Kidney epithelial cell (primary cell): ENCODE measurements at places on chromosomes 5 and 9. TPM values are rescaled to one million over a fixed set of nuclear protein-coding genes. Genes with fewer than 3 reads are reported as not detected.

Gene EQTN
- not detected in 2 replicates for total RNA-seq

Gene CDH10
- 0.38 and 0.55 TPM in 2 replicates for total RNA-seq

DNA sequence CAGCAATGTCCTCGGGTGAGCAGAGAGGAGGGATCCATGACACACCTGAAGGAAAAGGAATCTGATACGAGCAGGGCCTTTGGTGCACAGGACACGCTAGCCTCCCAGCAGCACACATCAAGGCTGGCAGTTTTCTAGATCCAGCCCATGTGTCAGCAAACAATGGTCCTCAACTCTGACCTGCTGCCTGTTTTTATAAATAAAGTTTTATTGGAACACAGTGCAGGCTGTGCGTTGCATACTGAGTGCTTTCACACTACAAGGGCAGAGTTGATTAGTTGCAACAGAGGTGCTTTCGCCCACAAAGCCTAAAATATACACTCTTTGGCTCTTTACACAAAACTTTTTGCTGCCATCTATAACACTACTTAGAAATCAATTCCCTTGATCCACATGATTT lies 147.1 kb downstream of the MYO10 start:
- no peak for DNase-seq

DNA sequence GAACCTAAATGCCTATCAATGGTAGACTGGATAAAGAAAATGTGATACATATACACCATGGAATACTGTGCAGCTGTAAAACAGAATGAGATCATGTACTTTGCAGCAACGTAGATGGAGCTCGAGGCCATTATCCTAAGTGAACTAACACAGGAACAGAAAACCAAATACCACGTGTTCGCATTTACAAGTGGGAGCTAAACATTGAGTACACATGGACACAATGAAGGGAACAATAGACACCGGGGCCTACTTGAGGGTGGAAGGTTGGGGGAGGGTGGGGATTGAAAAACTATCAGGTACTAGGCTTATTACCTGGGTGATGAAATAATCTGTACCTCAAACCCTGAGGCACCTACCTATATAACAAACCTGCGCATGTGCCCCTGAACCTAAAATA lies 22.4 kb upstream of the DEPDC1B start:
- DNase-seq = no peak

GRCh38 chr5:150303660-150304386 lies 1.1 kb upstream of the ARSI start:
- no peak for DNase-seq

DNA sequence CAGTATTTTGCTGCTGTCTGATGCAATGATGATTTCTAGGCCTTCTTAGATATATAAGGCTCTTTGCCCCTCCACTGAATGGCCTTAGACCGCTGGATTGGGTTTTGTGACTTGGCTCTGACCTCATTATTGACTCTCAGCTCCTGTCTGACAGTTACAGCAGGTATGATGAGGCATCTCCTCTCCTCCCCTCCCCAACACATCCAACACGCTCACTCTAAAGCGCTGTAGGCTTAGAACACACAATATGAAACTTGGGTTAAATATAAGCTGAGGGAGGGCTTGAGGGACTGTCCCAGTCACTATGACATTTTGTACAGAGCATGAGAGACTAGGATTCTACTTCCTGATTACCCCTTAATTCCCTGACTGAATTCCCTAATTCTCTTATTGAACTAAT lies 18.8 kb upstream of the CER1 start:
- no peak for DNase-seq

DNA sequence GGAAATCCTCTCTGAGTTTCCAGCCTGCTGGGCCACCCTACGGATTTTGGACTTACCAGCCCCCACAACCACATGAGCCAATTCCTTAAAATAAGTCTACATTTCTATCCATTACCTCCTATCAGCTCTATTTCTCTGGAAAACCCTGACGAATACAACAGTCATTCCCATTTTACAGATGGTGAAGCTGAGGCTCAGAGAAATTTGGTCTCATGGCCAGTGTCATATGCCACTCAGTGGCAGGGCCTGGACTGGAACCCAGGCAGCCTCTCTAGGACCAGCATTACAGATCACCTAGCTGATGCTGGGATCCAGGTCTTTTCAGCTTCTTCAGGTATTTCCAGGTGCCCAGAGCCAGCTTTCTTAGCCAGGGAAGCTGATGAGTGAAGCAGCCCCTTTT lies 45.0 kb upstream of the SH3PXD2B start:
- DNase-seq = no peak

DNA sequence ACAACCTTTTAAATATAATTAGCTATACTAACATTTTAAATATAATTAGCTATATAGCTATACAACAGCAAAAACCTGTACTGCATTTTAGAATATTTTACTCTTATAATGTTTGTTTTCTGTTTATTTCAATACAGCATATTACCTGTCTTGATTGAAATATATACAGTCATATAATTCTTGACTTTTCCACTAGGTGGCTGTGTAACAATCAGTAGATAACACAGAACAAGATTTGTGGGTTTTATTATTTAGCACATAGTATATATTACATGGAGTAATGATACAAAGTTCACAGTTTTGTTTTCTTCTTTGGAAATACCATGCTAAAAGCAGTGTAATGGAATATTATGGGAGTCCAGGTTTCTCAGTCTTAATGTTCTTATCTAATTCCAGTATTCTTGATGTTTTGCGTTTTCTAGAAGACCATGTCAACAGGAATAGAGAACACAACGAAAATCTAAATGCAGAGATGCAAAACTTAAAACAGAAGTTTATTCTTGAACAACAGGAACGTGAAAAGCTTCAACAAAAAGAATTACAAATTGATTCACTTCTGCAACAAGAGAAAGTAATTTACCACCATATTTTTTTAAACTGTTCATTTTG lies 13.3 kb downstream of the HMMR start:
- DNase-seq = no peak

DNA sequence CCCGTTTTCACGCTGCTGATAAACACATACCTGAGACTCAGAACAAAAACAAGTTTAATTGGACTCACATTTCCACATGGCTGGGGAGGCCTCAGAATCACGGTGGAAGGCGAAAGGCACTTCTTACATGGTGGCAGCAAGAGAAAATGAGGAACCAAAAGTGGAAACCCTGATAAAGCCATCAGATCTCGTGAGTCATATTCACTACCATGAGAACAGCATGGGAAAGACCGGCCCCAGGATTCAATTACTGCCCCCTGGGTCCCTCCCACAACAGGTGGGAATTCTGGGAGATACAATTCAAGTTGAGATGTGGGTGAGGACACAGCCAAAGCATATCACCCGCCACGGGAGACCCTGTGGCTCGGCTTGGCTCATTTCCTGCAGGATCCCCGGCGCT lies 20.2 kb downstream of the EXD3 start:
- DNase-seq = no peak
